ENCODE measurements at places on chromosomes 13 and 19.

- no peak for DNase-seq
Observed at GRCh38 chr13:80450386-80450785, 109.5 kb upstream of the SPRY2 start.

- DNase-seq = peak; percentile 2
Observed at GRCh38 chr13:99033814-99034213, 56.0 kb upstream of the DOCK9 start.

DNA sequence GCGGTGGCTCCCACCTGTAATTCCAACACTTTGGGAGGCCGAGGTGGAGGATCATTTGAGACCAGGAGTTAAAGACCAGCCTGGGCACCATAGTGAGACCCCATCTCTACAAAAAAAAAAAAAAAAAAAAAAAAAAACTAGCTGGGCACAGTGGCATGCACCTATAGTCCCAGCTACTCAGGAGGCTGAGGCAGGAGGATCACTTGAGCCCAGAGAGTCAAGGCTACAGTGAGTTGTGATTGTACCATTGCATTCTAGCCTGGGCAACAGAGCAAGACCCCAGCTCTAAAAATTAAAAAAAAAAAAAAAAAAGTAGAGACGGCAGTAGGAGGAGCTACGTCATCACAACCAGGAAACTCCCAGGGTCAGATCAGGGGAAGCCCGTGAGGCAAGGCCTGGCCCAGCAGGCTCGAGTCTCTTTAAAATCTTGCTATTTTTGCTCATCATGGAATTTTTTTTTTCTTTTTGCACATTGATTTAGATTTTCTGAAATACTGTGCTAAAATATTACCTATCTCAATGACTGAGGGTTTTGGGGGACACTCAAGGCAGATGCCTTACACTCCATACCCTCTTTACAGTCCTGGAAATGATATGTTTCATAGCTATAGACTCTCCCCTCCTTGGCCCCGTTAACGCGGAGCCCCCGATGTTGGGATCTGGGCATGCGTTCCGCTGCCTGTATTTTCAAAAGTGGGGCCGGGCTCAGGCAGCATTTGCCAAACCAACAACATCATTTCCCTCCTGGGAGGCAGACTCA lies 44.4 kb upstream of the USE1 start:
- DNase-seq = no peak

DNA sequence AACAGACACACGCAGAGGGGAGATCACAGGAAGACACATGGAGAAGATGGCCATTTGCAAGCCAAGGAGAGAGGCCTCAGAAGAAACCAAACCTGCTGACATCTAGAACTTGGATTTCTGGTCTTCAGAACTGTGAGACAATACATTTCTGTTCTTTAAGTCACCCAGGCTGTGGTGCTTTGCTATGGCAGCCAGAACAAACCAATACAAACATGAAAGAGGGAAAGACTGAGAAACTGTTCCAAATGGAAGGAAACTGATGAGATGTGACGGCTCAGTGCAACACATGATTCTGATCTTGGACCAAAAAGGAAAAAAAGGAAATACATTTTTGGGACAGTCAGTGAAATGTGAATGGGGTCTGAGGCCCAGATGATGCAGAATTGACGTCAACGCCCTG lies 30.2 kb upstream of the SACS start:
- no peak for DNase-seq

DNA sequence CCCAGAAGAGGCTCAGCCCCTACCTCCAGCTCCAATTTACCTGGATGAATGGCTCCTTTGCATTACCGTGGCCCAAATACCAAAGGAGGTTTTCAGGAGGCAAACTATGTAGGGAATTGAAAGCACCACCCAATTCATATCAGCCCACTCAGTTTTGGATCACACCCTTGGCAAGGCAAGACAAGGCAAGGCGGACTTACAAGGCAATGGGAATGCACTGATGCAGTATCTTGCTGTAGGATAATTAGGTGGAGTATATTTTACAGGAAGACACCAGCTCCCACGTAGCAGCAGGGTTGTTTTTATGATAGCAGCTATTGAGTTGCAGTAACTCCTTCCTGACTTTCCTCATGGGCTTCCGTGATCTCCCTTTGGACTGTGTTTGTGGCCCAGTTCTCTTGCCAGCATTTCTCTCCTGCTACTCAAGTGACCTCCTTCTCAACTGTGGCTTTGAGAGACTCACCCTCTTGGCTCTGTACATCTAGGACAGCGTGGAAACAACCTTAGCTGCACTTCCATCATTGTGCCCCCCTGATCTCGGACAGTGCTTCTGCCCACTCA lies 935.9 kb downstream of the EFNB2 start:
- no peak for DNase-seq

GRCh38 chr19:2315818-2316353 lies 7.9 kb upstream of the LINGO3 start:
- DNase-seq = no peak

GRCh38 chr19:41546386-41546789 lies 29.6 kb upstream of the CEACAM21 start:
- DNase-seq = no peak

- no peak for DNase-seq
Observed at GRCh38 chr19:40612831-40613689, 11.9 kb downstream of the LTBP4 start.

- DNase-seq = peak; percentile 73
Observed at GRCh38 chr13:33678906-33679657, 138.9 kb upstream of the RFC3 start.

GRCh38 chr19:38661136-38661535 lies 13.7 kb downstream of the ACTN4 start:
- no peak for DNase-seq

DNA sequence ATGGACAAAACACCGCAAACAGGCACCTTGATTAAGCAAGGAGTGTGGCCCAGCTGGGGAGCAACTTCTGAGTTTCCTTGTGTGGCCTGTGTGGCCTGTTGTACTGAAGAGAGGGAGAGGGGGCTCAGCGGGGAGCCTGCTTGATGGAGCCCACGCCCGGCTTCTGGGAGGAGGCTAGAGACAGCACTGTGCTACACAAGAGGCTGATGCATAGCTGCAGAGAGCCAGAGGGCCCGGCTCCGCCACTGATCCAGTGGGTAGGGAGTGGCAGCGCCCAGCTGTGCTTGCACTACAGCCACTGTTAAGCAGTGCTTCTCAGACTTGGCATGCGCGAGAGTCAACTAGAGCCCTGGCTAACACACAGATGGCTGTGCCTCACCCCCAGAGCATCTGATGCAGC lies 19.0 kb downstream of the LYL1 start:
- no peak for DNase-seq

GRCh38 chr13:44334751-44335150 lies 38.9 kb upstream of the SERP2 start:
- no peak for DNase-seq

DNA sequence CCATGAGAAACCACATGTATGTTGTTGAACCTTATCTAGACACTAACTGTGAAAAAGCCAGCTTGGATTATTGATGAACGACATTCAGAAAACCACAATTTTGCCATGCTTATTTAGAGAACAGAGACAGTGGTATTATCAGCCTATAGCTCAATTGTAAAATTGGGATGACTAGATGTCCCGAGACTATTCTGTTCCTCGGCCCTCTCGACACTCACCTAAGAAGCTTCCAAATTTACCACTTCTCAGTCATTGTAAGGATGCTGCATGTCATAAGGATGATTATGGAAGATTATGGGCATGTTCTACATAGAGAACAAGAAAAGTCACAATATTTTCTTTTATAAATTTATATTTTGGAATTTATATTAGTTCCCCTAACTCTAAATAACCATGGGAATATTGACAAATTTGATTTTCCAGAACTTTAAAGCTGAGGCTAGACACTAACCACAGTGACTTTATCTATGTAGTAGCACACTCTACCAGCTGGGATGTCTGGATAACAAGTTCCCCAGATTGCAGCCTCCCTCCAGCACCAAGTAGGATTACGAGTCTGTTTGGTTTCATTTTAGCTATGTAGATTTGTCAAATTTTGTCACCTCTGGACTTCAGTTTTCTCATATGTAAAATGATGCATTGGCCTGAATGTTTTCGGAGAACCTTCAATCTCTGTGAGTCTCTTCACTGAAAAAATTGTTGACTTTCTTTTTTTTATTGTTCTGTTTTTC lies 513.6 kb downstream of the IRS2 start:
- no peak for DNase-seq

DNA sequence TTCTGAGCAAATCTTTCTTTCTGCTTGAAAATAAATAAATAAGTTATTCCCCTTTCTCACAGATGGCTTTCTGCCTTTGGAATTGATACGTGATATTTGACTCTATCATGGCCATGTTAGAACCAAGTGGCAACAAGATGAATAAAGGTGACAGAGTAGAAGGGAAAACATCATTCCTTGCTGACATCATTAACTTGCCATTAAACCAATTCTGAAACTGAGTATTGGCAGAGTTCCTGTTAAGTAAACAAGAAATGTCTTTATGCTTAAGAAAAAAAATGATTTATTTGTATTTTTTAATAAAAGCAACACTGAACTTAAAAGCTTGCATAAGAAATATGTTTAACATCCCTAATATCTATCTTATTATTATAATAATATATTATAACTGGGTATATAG lies 828.1 kb downstream of the PCDH9 start:
- no peak for DNase-seq

- DNase-seq = no peak
Observed at GRCh38 chr13:113083402-113084061, 22.1 kb upstream of the F7 start.

- no peak for DNase-seq
Observed at GRCh38 chr13:26502826-26503225, 54.7 kb upstream of the WASF3 start.

- DNase-seq = no peak
Observed at GRCh38 chr19:45790942-45791341, 1.7 kb downstream of the DMWD start.
